Activated CD4-positive, alpha-beta T cell treated with anti-CD3 and anti-CD28 coated beads for 1 hour (primary cell): ENCODE measurements at places on chromosomes 1 and 21.

GRCh38 chr1:243943671-243944428, 93.8 kb upstream of the AKT3 start:
- DNase-seq = no peak

GRCh38 chr1:171226747-171227370, 21.4 kb upstream of the FMO1 start:
- DNase-seq = no peak

- DNase-seq = peak; percentile 31
Measured at GRCh38 chr1:111596499-111596898, 23.1 kb upstream of the RAP1A start.

- no peak for DNase-seq
Measured at GRCh38 chr1:208187499-208188041, 56.6 kb downstream of the PLXNA2 start.

GRCh38 chr1:55468142-55468795, 253.1 kb upstream of the USP24 start:
- DNase-seq = no peak

- DNase-seq = no peak
Measured at GRCh38 chr1:204478172-204478899, 16.3 kb downstream of the PIK3C2B start.

DNA sequence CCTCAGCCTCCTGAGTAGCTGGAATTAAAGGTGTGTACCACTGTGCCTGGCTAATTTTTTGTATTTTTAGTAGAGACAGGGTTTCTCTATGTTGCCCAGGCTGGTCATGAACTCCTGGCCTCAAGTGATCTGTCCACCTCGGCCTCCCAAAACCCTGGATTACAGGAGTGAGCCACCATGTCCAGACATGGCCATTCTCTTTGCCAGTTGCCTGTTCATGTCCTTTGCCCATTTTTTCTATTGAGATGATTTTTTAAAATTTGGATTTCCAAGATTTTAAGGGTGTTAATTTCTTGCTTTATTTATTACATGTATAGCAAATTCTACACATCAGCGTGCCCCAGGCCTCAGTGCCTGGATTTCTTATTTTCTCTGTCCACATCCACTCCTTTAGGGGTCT, 2.8 kb downstream of the POLR3GL start:
- no peak for DNase-seq

DNA sequence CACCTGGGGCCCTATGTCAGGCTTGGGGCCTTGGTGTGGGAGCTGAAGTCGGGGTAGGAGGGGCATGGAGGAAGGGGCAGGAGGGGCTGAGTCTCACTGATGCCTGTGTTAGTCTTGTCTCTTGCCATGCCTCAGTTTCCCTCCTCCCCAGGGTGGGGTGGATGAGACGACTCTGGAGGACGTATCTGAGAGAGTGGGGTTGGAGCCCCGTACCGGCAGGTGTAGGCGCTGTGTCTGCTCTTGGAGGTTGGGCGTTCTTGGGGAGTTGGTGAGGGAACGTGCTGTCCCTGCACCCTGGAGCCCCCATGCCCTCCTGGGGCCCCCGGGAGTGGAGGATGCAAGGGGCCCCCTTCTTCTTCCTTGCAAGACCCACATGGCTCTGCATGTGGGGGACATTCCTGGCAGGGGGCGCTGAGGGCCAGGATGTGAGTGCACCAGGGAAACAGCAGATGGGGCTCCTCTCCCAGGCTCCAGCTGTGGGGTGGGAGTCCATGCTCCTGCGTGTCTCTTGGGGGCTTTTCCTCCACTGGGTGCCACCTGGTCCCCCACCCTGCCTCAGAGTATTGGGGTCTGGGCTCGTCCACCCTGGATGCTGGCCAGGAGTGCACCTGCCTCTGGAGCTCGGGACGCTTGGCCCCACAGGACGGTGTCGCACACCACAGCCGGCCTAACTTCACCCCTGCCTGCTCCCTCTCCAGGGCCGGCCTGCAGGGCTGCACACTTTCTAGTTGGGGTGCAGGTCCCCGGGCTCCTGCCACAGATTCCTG, 1.4 kb upstream of the TNFRSF14 start:
- DNase-seq = peak; percentile 38

GRCh38 chr1:228095938-228096337, 7.2 kb downstream of the C1orf35 start:
- no peak for DNase-seq

GRCh38 chr21:43689556-43690337, 29.2 kb upstream of the PDXK start:
- no peak for DNase-seq

DNA sequence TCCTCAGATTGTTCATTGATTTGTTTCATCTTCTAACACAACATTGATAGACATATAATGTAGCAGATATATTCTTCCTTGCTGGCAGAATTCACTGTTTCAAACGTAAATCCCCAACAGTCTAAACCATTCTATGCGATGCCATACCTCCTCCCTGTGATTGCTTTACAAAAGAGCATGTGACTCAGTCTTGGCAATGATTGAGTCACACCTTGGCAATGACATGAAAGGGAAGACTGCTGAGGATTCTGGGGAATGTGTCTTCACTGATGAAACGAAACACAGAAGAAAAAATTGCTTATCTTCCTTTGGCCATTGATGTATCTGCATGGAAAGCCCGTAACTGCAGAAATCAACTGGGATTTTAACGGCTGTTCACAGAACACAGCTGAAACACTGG, 409.6 kb upstream of the ZRANB2 start:
- DNase-seq = no peak

- peak; percentile 45 for DNase-seq
Measured at GRCh38 chr1:30756545-30757351, 826 bp downstream of the LAPTM5 start.

- no peak for DNase-seq
Measured at GRCh38 chr1:9350960-9351359, 58.3 kb downstream of the SPSB1 start.

DNA sequence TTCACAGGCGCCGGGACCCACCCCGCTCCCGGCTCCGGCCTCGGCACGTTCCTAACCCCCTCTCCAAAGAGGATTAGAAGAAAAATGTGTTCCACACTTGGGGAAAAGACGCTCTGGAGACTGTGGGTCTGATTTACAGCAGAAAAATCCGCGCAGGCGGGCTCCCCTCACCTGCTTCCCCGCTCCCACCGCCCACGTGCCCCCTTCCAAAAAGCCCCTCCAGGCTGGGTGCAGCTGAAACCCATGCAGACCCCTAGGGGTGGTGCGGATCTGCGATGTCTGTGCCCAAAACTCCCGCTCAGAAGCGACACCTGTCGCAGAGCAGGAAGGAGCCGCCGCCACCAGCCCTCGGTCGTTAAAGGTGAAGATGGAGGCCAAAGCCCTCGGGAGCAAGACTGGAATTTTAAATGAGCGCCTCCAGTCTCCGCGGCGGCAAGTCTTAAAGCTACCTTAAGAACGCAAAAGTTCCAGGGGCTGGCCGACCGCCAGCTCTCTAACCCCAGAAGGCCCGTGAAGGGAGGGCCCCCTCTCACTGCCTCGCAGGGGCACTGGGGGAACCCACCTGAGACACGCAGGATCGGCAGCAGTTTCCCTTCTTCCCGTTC, 688 bp upstream of the CHD5 start:
- DNase-seq = no peak

DNA sequence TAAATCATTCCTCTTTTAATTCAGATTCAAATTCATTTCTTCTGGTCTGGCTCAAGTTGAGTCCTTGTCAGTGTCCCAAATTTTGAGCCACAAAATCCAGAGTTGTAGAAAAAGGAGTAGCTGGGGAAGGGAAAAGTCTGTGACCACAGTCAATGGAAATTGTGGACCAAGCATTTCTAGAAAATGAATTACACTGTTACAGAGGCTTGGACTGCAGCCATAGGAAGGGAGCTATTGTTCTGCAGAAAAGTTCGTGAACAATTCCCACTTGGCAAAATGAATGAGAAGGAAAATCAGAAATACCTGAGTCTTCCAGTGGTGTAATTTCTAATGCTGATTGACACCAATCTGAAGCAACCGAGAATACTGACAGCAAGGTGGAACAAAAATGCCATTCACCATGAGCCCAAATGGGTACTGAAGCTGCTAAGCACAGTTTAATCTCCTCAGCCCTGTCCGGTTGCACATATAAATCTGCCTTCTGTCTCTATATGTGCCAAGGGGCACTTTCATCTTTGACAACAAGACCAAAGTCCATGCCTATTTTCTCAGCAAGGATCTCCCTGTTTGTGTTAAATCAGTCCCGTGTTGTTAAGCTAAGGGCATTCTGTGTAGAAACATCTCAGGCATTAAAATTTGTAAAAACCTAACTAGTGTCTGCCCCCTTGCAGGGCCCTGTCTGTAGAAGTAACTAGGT, 51.3 kb downstream of the TEX35 start:
- no peak for DNase-seq

DNA sequence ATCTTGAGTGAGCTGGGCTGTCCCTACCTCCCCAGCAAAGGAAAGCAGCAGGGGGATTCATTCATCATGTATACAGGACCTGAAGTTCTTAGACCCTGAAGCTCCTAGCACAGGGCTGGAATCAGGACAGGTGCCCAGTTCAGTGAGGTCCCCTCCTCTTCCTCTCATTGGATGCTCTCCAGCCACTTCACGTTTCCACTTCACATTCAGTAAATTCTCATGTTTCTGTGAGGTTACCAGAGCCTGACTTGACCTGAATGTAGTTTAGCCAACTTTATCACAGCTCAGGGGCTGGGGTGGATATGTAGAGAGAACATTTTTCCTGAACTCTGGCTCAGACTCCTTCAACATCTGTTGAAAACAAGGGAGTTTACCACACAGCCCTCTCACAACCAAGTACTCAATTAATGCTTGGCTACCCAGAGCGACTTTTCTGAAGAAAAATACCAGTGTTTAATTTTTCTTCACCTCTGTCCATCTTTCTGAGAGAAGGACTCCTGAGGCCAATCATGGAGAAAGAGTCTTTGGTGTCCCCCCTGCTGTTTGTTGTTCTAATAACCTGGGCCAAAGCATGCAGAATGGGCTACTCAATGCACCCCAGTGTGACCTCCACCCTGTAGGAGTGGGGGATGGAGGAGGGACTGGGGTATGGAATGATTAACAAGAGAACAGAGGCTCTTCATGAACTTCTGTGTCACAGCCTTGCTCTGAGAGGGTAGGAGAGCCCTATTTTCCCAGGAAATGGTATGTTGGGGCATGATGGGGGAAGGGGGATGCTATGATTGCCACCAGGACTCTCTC, 108.3 kb upstream of the FGGY start:
- no peak for DNase-seq

DNA sequence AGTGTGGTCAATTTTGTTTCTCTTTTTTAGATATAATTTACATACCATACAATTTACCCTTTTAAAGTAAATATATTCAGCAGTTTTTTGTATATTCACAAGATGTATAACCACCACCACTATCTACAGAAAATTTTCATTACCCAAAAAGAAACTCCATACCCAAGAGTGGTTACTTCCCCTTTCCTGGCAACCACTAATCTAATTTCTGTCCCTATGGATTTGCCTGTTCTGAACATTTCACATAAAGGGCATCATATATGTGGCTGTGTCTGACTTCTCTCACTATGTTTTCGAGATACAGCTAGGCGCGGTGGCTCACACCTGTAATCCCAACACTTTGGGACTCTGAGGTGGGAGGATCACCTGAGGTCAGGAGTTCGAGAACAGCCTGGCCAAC, 13.6 kb downstream of the PACC1 start:
- DNase-seq = no peak

- no peak for DNase-seq
Measured at GRCh38 chr1:37945251-37945650, 1.6 kb downstream of the INPP5B start.

- no peak for DNase-seq
Measured at GRCh38 chr1:162632698-162633080, 425 bp downstream of the DDR2 start.

GRCh38 chr1:57079454-57080157, 113.8 kb upstream of the C8B start:
- no peak for DNase-seq

- no peak for DNase-seq
Measured at GRCh38 chr1:27542463-27543273, 52.7 kb upstream of the WASF2 start.

GRCh38 chr1:34696230-34696629, 58.6 kb upstream of the GJB5 start:
- DNase-seq = no peak

DNA sequence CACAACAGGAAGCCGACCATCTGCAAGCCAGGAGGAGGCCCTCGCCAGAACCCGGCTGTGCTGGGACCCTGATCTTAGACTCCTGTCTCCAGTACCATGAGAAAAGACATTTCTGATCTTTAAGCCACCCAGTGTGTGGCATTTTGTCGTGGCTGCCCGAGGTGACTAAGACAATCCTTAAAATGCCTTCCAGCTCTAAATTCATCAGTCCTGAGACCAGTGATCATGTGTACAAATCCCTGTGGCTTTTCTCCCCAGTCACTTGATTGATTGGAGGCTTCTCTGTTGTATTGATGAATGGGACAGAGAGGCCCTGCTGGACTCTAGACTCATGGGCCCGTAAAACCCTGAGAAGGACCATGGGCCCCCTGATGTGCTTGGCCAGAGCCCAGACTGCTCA, 36.1 kb downstream of the B3GALT5 start:
- DNase-seq = no peak

- no peak for DNase-seq
Measured at GRCh38 chr1:214319938-214320337, 39.0 kb downstream of the SMYD2 start.

GRCh38 chr21:38413958-38414548, 84.2 kb downstream of the ERG start:
- DNase-seq = no peak

- DNase-seq = peak; percentile 73
Measured at GRCh38 chr1:155063550-155064110, at the start of gene EFNA4. Gene EFNA4, plus strand, starts transcription at chr1:155063740. Its CDS starts 84 bp downstream, at chr1:155063824.

DNA sequence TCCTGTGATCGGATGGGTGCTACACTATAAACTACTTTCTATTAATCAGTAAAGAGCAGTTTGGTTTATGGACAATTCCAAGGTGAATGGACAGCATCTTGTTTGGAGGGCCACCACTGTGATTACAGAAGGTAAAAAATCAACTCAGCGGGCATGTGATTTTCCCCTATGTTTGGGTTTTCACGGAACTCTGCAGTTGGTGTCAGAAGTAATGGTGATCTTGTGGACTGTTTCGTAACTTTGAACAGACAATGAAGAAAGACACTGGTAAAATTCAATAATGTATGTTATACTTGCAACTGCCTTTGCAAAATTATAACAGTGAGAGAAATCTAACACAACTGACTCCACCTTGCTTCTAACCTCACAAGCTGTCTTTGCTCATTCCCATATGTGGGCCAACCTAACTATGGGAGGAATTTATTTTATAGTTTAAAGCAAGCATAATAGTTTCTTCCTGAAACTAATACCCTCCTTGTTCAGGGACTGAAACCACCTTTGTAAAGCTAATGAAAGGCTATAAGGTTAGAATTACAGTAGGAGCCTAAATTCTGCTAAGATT, 53.2 kb downstream of the TRIM33 start:
- DNase-seq = no peak

- DNase-seq = no peak
Measured at GRCh38 chr1:82759035-82759434, 958.3 kb downstream of the ADGRL2 start.

GRCh38 chr1:195933835-195934234, 674.4 kb downstream of the KCNT2 start:
- DNase-seq = no peak

GRCh38 chr1:41387667-41388091, 26.4 kb downstream of the FOXO6 start:
- DNase-seq = no peak
